ENCODE measurements at places on chromosomes 7 and 10.
A peak's percentile ranks its signal among the peaks of the same experiment; 100 is the strongest.

GRCh38 chr10:93261089-93261488 lies 187.4 kb downstream of the CYP26A1 start:
- no peak for DNase-seq

DNA sequence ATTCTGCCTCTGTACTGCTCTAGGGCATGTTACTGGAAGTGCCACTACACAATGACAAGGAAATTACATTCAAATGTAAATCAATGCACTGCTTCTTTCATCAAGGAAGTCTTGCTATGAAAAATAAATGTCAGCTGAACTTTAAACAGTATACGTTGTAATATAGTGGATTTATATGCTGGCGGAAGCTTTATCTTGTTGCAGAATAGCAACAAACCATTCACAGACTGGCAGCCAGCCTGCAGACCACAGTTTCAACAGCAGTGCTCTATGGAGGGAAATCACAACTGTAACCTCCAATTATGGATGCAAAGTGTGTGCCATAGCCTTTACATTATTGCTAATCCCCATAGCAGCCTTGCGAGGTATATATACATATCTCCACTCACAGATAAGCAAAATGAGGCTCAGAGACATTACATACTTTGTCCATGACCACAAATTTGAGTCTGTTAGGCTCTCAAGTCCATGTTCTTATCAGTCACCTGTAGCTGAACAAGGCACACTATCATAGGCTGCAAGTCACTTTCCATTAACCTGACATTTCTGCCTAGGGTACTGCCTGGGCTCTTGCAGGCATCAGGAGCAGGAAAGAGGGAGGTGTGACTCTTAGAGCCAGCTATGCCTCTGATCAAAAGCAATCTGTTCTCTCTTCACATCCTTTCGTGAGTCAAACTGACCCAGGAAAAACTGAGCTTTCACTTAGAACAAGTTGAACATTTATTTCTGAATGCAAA lies 22.6 kb downstream of the COL28A1 start:
- DNase-seq: no peak

DNA sequence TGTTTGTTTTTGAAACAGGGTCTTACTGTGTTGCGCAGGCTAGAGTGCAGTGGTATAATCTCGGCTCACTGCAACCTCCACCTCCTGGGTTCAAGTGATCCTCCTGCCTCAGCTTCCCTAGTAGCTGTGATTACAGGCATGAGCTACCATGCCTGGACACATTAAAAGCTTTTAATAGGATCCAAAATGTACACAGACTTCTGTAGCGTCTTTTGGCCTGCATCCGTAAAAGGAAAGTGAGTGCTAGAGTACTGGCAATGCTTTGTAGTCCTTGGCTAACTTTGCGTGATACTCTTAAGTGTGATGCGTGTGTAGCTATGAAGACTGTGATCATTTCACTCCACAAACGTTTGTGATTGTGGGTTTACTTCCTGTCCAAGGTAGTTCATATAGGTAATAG lies 13.3 kb downstream of the ZRANB1 start:
- no peak for DNase-seq

DNA sequence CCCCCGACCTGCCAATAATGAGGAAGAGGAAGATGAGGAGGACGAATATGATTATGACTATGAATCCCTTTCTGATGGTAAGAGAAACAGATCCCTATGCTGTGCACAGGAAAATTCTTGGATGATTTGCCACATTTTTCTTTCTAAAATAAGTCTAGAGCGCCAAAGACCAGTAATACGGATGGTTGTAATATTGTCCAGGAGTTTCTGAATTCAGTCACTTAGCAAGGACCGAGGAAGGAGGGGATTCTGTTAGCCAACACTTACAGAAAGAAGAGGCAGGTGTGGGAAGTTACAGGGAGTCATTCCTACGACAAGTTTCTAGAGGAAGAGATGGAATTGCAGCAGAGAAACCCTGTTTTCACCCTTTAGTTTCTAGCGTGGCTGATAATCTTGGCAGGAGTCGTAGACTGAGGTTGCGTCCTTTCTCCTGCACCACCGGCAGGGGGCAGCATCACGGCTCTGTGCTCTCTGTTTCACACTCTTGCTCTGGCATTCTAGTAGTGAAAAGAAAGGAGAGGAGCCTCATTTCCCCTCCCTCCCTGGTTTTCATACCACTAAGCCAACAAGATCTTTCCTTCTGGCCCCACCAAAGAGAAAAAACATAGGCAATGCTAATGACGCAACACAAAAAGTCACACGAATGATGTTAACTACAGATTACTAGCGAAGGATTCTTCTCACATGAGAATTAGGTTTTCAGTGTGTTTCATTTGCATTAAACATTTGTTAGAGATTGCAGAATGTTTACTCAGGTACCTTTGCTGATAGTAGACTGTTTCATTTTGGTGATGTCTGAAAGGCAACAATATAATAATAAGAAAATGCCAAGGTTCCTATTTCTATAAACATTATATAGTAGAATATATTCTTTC lies 82.7 kb downstream of the NOC3L start:
- DNase-seq: peak; percentile 50

- DNase-seq: no peak
These were observed 14.5 kb downstream of the CARD11 start for GRCh38 chr7:3029138-3029537.

GRCh38 chr10:78212060-78212785 lies 178.6 kb downstream of the RPS24 start:
- DNase-seq: no peak

GRCh38 chr10:14572811-14573210 lies 201.9 kb downstream of the FAM107B start:
- DNase-seq: no peak

DNA sequence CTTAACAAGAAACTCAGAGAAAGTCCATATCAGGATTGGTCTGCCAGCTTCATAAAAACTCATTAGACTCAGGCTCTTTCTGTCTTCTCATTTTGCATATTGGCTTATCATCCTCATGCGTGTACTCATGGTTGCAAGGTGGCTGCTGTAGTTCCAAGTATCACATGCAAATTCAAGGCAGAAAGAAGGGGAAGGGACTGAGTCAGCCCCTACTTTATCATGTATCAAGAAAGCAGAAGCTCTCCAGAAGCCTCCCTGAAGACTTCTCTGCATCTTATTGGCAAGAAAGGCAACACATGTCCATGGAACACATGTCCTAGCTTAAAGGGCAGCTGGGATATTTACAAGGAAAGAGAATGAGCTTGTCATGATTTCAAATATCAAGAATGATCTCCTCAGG lies 19.4 kb upstream of the EZH2 start:
- no peak for DNase-seq

GRCh38 chr7:45708046-45708950 lies 134.1 kb downstream of the ADCY1 start:
- no peak for DNase-seq

DNA sequence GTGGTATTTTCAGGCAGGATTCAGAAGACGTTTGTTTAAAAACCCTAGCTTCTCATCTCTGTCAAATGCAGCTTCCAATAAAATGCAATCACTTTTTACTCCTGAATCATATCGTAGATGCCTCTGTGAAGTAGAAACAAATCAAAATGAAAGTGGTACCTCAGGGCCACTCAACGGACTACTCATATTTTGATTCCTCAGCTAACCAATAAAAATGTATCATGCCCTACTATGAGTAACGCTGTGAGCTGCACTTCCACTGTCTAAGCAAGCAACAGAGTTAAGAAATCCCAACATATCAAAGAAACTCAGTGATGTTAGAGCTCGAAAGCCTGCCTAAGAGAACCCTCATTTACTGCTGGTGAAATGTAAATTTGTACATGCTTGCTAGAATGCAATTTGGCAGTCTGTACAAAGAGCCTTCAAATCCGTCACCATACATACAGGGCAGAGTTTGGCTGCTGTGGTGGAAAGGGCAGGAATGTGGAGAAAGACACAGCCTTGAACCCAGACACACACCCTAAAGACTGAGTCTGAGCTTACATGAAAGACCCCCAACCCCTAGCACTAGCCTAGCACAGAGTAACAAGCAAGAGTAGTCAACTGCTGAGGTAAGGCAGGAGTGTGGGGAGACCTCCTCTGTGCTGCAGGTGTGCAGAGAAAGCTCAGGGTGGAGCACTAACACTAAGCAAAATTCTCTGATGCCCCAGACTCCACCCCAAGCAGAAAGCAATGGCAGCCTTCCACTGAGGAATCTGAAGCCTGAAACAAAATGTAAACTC lies 151.5 kb downstream of the ANK3 start:
- no peak for DNase-seq

GRCh38 chr7:27873981-27874957 lies 134.3 kb downstream of the TAX1BP1 start:
- no peak for DNase-seq

- no peak for DNase-seq
These were observed 379.7 kb upstream of the ZMIZ1 start for GRCh38 chr10:78688901-78689583.

- DNase-seq: no peak
These were observed 65.9 kb downstream of the CREB3L2 start for GRCh38 chr7:137935884-137936508.

DNA sequence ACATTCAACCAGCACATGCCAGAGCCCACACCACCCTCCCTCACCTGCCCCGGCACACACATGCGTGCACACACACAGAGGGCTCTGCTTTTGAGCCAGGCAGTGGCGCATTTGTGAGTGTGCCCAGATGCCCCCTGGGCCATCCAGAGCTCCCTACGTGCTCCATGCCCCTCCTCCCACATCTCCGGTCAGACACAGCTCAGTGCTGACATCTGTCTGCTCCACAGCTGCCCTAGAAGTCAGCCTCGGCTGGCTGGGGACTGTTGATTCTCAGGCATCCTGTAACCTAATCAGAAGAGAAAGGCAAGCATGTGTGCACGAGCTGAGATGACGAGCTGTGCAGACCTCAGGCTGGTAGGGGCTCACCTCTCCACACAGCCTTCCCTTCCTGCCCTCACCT lies 135.1 kb downstream of the ZMIZ1 start:
- no peak for DNase-seq

- DNase-seq: no peak
These were observed 11.4 kb upstream of the HSPA12A start for GRCh38 chr10:116753759-116754158.

DNA sequence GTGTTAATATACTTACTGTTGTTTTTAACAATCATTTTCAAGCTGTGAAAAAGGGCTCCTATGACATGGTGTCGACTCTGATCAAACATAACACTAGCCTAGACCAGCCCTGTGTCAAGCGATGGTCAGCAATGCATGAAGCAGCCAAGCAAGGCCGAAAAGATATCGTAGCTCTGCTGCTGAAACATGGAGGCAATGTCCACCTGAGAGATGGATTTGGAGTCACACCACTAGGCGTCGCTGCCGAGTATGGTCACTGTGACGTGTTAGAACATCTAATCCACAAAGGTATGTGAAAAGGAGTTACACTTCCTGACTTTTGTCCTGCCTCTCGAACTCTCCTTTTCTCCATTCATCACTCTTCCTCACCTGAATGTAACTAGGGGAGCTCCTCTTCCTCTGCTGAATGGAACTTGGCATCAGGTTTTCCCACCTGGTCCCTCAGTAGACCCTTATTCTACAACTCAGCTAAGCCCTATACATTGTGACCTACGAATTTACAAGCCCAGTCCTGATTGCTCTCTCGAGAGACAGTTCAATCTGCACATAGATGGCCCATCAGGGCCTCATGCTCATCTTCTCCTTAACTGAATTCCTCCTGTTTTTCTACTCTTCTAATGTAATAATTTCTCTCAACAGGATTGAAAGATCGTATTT lies 23.0 kb downstream of the ASB15 start:
- peak; percentile 66 for DNase-seq

Measured in stimulated activated CD4-positive, alpha-beta T cell treated with anti-CD3 and anti-CD28 coated beads, Interleukin-2, amount 100 ng/mL, for 48 hours (primary cell).